ENCODE measurements at places on chromosomes 12 and 14.

DNA sequence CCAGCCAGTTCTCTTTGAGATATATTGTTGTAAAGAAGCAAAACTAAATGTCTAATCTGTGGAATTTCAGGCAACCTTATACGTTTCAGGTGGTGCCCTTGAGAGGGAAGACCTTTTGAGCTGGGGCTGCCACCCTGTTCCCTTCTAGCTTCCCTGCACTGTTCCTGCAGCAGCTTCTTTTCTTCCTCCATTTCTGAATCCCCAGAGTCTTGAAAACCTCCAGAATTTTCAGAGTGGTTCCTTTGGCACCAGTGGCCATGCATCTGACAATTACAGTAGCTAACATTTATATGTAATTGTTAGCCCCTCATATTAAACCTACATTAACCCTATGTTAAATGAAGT, 271.3 kb downstream of the ZFP36L1 start:
- no peak overlapping the region for H3K4me3 ChIP-seq
- DNase-seq, result no peak
- H3K36me3 ChIP-seq, result no peaks in the 10 kb centered on the region
- H3K27me3 ChIP-seq, result no peaks in the 10 kb centered on the region
- peak overlapping the region; percentile 87 for H3K27ac ChIP-seq
- H3K4me1 ChIP-seq, result peaks cover 36% of the 10 kb centered on the region

DNA sequence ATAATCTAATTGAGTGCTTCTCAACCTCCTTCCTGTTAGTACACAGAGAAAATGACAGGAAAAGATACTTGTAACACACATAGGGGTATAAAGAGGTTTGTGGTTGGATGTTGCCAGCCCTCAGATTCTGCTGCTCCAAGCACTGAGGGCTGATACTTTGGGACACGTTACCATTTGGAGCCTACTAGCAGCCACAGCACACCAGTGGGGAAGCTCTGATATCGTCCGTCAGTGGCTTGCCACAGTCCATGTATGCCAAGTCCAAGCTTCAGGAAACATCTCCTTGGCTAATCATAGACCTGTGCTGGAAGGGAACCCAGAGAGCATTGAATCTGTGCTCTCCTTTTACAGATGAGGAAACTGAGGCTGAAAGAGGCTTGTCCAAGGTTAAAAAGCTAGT, 22.3 kb downstream of the B4GALNT3 start:
- no peaks in the 10 kb centered on the region for H3K36me3 ChIP-seq
- no peak overlapping the region for H3K4me3 ChIP-seq
- no peak for DNase-seq
- no peak overlapping the region for H3K27ac ChIP-seq
- peaks cover 62% of the 10 kb centered on the region for H3K27me3 ChIP-seq

- peaks cover 36% of the 10 kb centered on the region for H3K4me1 ChIP-seq
- DNase-seq, result no peak
- H3K27ac ChIP-seq, result peak overlapping the region; percentile 32
Measured at GRCh38 chr12:107320033-107320928, 226.9 kb upstream of the CRY1 start.

DNA sequence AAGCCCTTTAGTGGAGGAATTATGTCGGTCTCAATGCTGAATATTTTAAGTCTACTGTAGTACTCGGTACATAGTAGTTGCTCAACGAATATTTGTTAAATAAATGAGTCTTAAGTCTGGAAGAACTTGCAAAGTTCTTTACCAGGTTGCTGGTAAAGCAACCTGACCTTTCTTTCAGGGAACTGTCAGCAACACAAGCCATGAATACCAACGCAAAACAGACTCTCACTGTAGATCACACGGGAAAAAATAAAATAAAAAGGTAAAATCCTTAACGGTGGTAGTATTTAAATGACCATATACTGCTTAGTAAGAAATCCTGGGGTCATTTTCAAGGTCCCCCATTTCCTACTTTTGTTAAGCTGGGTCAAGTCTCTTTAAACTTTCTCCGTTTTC, 447 bp upstream of the NUBPL start:
- H3K36me3 ChIP-seq, result peaks cover 3% of the 10 kb centered on the region
- peak overlapping the region; percentile 96 for H3K27ac ChIP-seq
